ENCODE measurements at places on chromosomes 2 and 18.
A peak's percentile ranks its signal among the peaks of the same experiment; 100 is the strongest.

- no peak for DNase-seq
Measured at GRCh38 chr2:123546353-123546752, 478.7 kb upstream of the CNTNAP5 start.

GRCh38 chr2:231198291-231199173 is at the start of gene ARMC9:
TSS of gene ARMC9 (plus strand) at chr2:231198631. CDS start at chr2:231206239, 7,608 bp downstream.
- DNase-seq = peak; percentile 69

- no peak for DNase-seq
Measured at GRCh38 chr2:121888189-121888557, 132.7 kb downstream of the TSN start.

GRCh38 chr2:100192300-100192699 is 49.9 kb upstream of the AFF3 start:
- DNase-seq = no peak

DNA sequence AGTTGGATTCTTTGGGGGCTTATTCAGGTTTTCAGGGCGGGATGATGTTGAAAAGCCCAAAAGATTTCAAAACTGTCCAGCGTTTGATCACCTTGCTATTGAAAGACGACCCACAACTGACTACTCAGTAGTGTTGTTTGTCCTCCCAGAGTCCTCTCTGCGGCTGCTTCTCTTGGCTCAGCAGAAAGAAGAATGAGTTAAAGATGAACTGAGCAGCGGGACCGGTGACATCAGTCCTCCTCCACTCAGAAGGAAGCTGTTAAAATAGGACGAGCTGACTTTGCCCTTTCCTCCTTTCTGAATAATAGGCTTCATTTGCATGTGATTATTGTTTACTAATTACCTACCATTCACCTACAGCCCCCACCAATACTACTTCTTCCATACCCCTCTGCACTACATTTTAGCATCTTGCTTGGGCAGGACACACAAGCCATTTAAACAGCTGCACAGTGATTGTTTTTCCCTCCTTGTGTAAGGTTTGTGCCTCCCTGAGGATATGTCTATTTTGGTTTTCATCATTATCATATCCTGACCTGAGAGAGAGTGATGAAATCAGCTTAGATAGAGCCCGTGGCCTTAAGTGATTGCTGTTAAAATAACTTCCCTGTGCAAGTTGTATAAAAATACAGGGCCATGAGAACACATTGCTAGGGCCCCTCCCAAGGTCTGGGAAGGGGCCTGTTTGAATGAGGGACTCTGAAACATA is 261.8 kb downstream of the FHOD3 start:
- DNase-seq = no peak

GRCh38 chr2:53826587-53827397 is 33.0 kb downstream of the GPR75 start:
- DNase-seq = no peak

- DNase-seq = peak; percentile 52
Measured at GRCh38 chr2:85796341-85797262, 42.8 kb downstream of the ATOH8 start.

DNA sequence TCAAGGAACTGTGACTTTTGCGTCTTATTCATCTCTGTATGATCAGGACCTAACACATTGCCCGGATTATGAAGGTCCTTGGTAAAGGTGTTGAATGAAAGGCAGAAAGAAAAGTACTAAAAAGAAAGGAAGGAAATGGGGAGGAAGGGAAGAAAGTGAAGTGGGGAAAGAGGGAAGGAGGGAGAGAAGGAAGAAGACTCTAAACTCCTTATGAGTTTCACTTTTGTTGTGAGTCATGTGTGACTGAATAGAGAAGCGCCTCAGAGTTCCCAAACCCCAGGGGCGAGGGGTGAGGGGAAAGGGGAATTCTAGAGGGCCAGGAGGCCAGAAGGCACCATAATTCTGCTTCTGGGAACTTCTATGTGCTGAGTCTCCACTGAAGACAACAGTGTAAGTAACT is 30.9 kb upstream of the OSBPL6 start:
- DNase-seq = no peak

DNA sequence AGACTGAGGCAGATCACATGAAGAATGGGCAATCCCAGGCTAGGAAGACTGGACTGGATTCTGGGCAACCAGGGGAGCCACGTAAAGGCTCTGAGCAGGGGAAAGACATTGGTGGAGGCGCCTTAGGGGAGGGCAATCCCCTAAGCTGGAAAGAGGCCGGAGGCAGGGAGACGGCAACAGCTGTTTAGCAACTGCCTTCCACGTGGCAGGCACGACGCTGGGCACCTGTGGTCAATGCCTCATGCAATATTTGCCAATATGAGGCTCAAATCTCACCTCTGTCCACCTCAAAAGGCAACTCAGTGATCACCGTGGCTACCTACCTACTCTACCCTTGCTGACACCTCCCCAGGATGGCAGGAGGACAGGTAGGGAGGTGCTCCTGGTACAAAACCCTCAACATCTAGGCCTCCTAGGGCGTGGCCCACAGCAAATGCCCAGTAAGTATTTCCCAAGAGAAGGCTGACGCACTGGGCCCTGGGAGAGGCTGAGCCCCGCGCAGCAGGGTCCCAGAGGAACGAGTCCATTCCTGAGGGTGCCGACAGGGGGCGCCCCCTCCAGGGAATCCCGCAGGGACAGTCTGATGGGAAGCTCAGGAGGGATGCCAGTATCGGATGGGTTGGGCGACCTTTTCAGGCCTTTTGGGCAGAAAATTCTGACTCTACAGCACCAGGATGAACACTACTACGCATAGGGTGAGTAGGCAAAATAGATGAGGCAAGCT is 8.9 kb downstream of the BOLA3 start:
- DNase-seq = no peak

Measured in fibroblast of skin of right biceps (primary cell).